ENCODE measurements at places on chromosomes 11 and 22.

GRCh38 chr11:9330387-9331384, 16.3 kb upstream of the TMEM41B start:
- DNase-seq = no peak

- DNase-seq = no peak
These were observed 29.3 kb downstream of the TPBGL start for GRCh38 chr11:75269896-75270295.

- no peak for DNase-seq
These were observed 26.1 kb upstream of the LDHA start for GRCh38 chr11:18368221-18368620.

GRCh38 chr11:12123273-12123672, 12.9 kb downstream of the MICAL2 start:
- DNase-seq = no peak

- DNase-seq = no peak
These were observed 561.9 kb upstream of the ANO5 start for GRCh38 chr11:21630934-21631478.

DNA sequence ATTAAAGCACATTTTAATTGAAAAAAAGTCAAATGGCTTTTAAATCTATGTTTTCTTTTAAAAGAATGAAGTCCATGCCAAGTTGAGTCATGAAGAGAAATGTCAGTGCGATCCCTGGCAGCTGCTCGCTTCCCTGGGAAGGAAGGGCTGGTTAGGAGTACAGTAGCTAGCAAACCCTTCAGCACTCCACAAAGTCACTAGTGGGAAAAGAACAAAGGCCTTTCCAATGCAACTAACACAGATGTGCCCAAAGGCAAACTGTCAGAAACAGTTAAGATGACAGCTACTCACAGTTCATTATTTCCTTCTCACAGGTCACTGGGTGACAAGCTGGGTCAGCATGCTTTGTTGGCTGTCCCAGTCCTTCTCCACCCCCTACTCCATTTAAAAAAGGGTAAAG, 308.7 kb downstream of the DCDC1 start:
- DNase-seq = no peak

- DNase-seq = peak; percentile 88
These were observed 2.3 kb downstream of the PRR33 start for GRCh38 chr11:1889224-1889930.

GRCh38 chr11:120714438-120714837, 202.9 kb downstream of the GRIK4 start:
- DNase-seq = no peak

DNA sequence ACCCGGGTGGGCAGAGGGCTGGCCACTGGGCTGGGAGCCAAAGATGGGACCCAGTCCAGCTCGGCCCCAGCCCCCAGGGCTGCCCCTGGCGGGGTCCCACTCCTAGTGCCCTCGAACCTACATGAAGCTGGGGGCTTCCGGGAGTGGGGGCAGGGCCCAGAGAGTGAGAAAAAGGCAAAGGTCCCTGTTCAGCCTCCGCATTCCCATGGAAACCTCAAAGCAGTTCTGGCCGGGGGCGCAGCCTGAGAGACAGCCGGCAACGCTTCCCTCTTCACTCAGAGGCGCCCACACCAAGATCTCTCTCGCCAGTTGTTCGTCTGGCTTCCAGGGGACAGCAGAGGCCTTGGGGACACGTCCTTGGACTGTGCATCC, 22.4 kb upstream of the ARHGAP8 start:
- no peak for DNase-seq

- DNase-seq = no peak
These were observed 15.6 kb downstream of the OVCH2 start for GRCh38 chr11:7690648-7691047.

GRCh38 chr11:35275786-35276170, 136.8 kb downstream of the CD44 start:
- DNase-seq = no peak

DNA sequence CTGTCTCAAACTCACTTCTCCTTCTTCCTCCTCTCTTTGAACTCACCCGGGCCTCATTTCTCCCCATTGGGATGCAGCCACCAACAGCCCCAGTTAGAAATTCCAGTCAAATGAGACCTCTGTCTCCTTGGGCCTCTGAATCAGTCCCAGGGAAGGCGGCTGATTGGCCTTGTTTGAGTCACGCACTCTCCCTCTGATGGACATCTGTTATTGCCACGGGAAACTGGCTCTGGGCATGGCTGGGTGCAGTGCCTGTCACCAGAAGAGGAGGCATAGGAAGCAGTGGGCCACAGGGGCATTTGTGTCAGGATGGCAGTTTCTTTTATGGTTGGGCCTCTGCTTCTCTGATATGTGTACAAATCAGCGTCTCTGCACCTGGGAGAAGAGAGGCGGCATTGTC, 9.6 kb upstream of the WNT11 start:
- DNase-seq = no peak

- no peak for DNase-seq
These were observed 134.7 kb downstream of the TTC17 start for GRCh38 chr11:43493431-43493830.

All from CD4-positive, alpha-beta T cell treated with Interleukin-6 at 100 ng/mL for 8 hours (primary cell).